Stimulated activated CD4-positive, alpha-beta T cell treated with anti-CD3 and anti-CD28 coated beads, Interleukin-12 subunit alpha, Interleukin-12 subunit beta, amount 100 ng/mL, for 24 hours (primary cell): ENCODE measurements at places on chromosomes 16 and 17.
A peak's percentile ranks its signal among the peaks of the same experiment; 100 is the strongest.

DNA sequence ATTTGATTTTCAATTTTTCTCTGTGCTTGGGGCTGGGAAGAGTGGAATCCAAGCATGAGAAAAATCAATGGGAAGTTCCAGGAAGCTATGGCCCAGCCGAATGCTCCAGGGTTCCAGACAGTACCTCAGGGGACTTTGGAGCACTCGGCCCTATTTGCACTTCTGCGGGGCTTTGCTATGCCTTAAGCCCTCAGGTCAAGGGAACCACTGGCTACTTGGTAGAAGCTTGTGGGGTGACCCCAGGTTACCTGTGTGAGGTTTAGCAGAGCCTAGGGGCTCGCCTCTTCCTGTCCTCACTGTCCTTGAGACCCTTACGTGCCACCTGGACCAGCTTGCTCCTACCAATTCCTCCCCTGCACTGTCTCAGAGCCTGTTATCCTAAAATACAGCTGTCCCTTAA lies 121.3 kb downstream of the MGAT5B start:
- no peak for DNase-seq

DNA sequence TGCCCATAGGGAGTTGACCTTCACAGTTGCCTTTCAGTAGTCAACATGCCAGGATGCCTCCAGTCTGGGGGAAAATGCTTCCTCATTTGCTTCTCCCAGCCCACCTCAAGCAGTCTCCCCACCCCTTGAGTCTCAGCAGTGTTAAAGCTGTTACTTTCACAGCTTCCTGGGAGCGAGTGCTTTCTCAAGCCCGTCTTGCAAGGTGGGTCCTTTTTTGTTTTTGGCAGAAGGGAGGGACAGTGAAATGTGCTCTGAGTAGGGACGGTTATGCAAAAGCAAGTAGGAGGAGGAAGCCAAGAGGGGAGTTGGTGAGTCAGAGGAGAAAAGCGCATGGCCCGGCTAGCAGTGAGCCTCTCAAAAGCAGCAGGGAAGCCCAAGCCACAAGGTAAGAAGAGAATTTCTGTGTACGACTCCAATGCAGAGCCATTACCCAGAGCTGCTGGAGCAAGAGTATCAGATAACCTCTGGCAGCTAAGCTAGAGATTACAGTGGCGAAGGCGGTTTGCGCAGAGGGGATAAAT lies at the start of gene CHST4:
Gene CHST4, plus strand, starts transcription at position 316 of the 521 bp plus-strand sequence. CDS start 10,252 bp downstream, outside the sequence.
- no peak for DNase-seq

DNA sequence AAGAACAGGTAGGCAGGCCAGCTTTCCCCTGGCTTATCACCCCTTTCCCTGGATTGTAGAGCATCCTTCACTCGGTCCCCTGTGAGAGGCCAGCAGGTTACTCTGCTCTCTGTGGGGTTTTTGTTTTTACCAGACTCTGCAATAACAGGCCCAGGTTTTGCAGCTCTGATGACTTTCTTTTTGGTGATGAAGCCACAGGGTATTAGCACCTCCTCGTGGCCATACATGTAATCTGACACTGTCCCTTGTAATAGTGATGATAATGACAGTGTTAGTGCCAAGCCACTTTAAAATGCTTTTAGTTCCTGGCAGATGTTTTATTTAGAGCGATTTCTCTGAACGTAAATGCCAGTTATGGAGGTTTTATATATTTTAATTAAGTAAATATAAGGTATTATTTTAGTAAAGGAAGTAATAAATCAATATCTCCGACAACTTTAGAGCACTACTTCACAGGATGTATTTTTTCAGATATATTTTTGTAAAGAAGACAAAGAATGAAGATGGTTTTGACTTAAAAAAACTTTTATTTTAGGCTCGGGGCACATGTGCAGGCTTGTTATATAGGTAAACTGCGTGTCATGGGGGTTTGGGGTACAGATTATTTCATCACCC lies 38.0 kb upstream of the CPHXL start:
- DNase-seq: peak; percentile 16

DNA sequence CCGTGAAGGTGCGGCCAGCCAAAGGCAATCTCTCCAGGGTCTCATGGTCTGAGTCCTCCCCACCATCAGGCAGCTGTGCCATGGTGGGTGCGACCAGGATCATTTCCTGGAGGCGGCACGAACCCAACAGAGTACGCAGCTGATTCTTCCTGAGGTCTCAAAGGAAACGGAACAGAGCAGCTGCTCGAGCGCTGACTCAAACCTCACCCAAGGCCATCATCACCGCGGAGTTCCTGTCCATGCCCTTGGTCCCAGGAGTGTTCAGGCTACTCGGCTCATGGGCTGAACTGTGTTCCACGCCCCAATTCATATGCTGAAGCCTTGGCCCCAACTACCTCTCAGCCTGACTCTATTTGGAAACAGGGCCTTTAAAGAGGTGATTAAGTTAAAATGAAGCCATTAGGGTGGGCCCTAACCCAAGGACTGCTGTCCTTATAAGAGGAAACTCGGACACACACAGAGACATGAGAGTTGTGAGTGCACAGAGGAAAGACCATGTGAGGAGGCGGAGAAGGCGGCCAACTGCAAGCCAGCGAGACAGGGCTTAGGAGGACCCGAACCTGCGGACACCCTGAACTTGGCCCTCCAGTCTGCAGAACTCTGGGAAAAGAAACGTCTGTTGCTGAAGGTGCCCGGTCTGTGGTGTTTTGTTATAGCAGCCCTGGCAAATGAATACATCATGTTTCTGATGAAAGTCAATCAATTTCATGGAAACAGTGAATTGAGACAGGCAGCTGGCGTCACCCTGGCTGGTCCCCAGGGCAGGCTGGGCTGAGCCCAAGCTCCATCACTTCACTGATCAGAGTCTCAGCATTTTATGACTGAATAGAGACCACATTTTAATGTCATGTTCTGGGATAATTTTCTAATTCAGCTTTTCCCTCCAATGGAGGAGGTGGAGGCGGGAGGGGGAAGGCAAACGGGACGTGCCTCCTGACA lies 13.7 kb downstream of the MXRA7 start:
- DNase-seq: no peak

DNA sequence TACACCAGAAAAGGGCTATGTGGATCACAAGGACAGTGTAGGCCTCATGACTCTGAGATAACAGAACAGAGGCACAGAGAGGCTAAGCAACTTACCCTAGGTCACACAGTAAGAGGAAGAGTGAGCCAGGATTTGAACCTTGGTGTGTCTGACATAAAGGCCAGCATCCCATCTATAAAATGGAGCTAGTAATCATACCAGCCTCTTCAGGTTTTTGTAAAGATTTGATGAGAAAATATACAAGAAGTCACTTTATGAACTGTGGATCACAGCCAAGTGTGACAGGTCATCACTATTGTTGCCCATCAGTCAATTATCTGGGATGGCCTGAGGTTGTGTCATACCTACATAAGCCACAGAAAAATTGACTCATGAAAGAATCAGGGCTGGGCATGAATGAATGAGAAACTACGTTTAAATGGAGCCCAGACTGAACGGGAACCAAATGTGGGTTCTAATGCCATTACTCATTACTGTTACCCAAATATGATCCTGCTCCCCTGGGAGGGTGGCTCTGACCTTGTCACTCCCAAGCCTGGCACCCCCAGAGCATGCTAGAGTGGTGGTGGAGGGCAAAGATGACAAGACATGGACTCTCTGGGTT lies 21.0 kb downstream of the FBXO39 start:
- DNase-seq: no peak

DNA sequence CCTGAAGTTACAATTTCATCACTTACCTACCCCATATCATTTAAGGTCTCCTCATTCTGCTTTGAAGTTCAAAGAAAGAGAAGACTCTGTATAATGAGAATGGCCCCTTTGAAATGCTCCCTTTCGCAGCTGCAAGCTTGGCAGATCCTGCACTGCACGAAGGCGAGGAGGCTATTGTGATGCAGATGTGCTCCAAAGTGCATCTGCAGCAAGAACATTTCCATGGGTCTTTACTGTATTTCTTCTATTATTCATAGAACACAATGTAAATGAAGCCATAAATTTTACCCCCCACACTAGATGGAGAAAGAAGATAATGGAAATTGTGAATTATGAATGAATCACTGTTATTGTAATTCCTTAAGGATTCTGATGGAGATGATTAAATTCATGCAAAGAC lies 178.7 kb downstream of the CHD9NB start:
- DNase-seq: no peak

DNA sequence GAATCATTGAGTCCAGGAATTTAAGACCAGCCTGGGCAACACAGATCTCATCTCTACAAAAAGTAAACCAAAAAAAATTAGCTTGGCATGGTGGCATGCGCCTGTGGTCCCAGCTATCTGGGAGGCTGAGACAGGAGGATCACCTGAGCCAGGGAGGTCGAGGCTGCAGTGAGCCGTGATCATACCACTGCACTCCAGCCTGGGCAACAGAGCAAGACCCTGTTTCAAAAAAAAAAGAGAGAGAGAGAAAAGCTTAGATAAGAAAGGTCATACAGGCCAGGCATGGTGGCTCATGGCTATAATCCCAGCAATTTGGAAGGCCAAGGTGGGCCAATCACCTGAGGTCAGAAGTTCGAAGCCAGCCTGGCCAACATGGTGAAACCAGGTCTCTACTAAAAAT lies 63.5 kb upstream of the DNAH17 start:
- DNase-seq: no peak

- no peak for DNase-seq
These were observed 24.0 kb upstream of the SALL1 start for GRCh38 chr16:51175081-51175480.

DNA sequence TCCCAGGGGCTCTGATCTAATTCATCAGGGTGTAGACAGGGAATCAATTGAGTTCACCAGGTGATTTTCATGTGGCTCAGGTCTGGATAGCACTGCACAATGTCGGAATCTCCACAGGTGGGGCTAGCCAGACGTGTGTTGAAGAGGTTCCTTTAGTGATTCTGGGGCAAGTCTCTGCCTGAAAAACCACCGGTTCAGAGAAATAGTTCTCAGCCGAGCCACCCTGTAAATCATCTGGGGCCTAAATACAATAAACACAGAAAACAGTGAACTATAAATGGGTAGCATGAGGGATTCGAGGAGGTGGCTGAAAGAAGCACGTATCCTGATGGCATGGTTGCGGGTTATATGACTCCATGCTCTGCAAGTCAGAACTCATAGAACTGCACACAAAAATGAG lies 21.3 kb downstream of the ASPA start:
- no peak for DNase-seq

GRCh38 chr17:11598274-11599221 lies at the start of gene DNAH9:
DNAH9 (plus strand) TSS chr17:11598470; CDS start chr17:11598499, 29 bp downstream.
- no peak for DNase-seq

DNA sequence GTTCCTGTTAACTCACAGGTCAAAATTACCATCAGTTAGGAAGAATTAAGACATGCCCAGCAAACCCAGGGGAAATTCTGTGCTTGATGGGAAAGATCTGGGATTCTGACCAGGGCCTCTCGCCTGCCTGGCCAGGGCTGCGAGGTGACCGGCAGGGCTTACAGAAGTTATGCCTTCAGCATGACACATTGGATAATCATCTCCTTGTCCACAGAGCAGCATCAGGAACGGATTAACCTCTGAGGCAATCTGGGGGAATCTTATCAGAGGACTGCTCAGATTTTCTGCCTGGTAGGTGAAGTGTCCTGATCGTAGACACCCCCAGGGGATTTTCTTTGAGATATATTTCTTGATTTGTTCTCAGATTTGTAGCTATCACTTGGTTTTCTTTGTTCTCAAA lies 172.5 kb downstream of the HS3ST3A1 start:
- no peak for DNase-seq

- no peak for DNase-seq
These were observed 4.8 kb downstream of the BTBD17 start for GRCh38 chr17:74356646-74357465.

DNA sequence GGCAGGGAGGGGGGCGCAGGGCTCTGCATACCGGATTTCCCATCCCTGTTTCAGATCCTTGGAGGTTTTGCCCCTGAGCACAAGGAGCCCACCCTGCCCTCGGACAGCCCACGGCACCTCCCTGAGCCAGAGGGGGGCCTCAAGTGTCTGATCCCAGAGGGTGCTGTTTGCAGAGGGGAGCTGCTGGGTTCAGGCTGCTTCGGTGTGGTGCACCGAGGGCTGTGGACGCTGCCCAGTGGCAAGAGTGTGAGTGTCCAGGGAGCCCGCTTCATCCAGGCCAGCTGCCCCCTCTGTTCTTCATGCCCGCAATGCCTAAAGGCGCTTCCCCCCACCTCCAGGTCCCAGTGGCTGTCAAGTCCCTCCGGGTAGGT lies 2.5 kb downstream of the TNK1 start:
- no peak for DNase-seq

DNA sequence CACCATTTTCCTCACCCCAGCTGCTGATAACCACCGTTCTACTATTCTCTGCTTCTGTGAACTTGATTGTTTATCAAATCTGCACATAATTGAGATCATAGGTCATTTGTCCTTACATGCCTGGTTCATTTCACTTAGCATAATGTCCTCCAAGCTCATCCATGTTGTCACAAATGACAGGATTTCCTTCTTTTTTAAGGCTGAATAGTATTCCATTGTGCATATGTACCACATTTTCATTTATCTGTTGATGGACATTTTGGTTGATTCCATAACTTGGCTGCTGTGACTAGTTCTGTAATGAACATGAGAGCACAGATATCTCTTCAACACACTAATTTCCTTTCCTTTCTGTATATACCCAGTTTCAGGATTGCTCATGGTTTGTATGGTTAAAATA lies 225.3 kb upstream of the TBX2 start:
- no peak for DNase-seq

GRCh38 chr17:43556292-43556691 lies 10.2 kb upstream of the ETV4 start:
- DNase-seq: no peak

GRCh38 chr17:82297280-82297713 lies 20.1 kb downstream of the CD7 start:
- peak; percentile 72 for DNase-seq

- DNase-seq: no peak
These were observed 3.0 kb downstream of the NGFR start for GRCh38 chr17:49498029-49498615.

- DNase-seq: no peak
These were observed 145.5 kb downstream of the MSI2 start for GRCh38 chr17:57401556-57402488.

GRCh38 chr16:50826797-50827316 lies 85.0 kb downstream of the CYLD start:
- no peak for DNase-seq

GRCh38 chr17:41767324-41768042 lies 19.0 kb downstream of the JUP start:
- no peak for DNase-seq

GRCh38 chr16:22264786-22265185 lies 32.4 kb upstream of the POLR3E start:
- DNase-seq: no peak

- DNase-seq: no peak
These were observed 7.6 kb downstream of the NXPH3 start for GRCh38 chr17:49583226-49583625.

GRCh38 chr16:29644973-29645693 lies 17.9 kb upstream of the SPN start:
- DNase-seq: no peak

DNA sequence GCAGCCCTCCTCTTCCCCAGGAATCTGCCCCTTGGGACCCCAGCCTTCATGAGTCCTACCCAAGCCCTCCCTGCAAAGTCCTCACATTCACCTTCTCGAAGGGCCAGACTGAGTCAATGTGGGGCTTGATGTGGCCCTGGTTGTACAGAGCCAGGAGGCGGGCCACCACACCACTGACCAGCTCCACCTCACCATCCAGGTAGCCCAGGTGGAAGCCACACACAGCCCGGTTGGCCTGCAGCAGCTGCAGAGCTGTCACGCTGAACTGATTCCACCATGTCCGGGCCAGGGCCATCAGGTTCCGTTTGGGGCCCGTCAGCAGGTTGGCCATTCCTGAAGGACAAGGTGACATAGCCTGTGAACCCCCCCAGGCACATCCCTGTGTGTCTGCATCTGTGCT lies 6.0 kb downstream of the VAT1 start:
- no peak for DNase-seq
